ENCODE measurements at places on chromosomes 4 and X.

DNA sequence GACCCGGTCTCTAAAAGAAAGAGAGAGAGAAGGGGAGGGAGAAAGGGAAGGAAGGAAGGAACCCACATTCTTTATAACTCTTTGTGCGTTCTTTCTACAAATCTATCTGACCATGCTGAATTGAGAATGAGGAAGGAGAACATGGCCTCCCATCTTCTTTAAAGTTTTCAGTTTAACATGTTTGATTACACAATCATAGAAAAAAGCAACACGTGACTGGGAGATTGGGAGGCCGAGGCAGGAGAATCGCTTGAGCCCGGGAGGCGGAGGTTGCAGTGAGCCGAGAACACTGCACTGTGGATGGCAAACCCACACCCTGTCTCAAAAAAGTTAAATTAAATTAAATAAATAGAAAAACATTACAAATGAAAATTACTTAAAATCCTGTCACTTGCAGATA lies 254.5 kb downstream of the RAPGEF2 start:
- DNase-seq = no peak

DNA sequence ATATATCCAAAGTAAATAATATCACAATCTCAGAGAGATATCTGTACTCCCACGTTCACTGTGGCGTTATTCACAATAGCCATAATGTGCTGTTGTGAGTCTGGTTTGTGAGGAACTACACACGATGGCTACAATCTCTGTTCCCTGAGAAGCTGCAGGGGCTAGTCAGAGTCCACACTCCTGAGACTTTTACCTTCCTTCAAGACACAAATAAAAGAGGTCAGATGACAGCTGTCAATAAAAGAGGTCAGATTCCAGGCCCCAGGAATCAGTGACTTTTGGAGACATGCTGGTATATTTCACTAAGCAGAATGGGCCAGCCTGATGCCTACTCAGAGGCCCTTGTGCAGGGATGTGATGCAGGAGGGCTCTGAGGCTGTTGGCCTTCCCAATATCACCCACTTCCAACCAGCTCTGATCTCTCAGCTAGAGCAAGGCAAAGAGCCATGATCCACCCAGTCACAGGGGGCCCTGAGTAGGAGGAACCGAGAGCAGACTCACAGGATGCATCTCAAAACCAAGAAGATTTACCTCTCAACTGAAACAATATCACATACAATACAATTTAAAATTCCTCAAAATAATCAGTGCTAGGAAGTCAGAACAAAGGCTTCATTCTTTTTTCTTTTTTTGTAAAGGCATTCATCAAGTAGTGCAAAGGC lies 13.8 kb downstream of the FRYL start:
- no peak for DNase-seq

- DNase-seq = no peak
Observed at GRCh38 chr4:172578712-172579111, 589.9 kb upstream of the GALNT7 start.

DNA sequence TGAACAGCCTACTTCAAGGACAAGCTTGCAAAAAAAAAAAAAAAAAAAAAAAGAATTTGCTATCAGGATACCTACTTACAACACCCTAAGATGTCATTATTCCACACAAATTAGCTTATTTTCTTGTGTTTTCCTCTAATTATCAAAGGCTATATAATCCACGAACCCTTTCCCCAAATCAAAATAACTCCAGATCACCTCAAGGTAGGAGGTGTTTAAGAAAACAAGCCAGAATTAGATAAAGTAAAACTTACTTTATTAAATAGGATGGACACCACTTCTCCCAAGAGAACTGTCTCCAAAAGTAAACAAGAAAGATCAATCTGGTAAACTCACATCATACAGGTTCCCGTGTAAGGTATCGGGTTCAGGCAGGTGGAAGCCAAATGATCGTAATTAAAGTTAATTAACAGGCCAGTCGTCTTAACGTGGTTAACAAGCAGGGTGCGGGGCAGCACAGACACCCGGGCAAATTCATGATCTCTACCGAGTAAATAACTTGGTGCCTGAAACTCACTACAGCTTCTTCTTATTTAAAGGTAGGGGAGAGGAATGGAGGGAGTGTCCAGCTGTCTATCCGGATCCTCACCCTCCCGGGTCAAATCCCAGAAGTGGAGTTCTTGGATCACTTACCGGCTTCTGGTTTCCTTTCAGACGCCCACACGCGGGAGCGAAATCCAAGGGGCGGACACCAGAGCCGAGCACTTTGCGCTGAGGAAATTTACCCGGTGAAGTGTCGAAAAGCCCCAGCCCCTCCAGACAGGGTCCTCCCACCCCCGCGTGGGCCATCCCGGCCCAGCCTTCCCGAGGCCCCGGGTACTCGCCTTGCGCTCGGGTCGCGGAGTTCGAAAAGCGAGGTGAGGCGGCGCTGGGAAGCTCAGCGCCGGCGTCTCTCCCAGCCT lies 708 bp downstream of the ARAP2 start:
- DNase-seq = peak; percentile 18

- DNase-seq = no peak
Observed at GRCh38 chr4:120691536-120691935, 231.0 kb downstream of the PRDM5 start.

- DNase-seq = no peak
Observed at GRCh38 chr4:166903408-166903807, 330.9 kb downstream of the SPOCK3 start.

DNA sequence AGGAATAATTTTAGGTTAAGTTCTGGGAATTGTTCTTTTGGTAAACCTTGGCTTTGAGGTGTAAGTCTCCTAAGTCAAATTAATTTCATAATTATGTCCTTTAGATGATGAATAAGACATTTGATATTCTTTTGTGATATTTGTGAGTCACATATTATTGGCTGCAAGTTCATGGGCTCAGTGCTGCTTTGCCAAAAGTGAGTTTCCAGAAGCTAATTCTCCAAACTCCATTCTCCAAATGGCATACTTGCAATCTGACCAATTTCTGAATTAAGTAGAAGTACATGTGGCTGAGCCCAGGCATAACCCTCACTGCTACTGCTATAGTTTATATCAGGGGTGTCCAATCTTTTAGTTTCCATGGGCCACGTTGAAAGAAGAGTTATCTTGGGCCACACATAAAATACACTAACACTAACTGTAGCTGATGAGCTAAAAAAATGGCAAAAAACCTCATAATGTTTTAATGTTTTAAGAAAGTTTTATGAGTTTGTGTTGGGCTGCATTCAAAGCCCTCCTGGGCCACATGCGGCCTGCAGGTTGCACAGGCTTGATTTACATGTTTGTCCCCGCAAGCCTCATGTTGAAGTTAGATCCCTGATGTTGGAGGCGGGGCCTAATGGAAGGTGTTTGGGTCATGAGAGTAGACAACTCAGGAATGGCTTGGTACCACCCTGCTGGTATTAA lies 196.1 kb downstream of the ZNF330 start:
- no peak for DNase-seq

Data from NCI-H460 (cell line).